ENCODE measurements at places on chromosomes 11 and 22.

- no peak for DNase-seq
These were observed 206.9 kb upstream of the TMEM45B start for GRCh38 chr11:129608711-129609110.

GRCh38 chr22:41799486-41800347, 762 bp upstream of the CCDC134 start:
- no peak for DNase-seq

DNA sequence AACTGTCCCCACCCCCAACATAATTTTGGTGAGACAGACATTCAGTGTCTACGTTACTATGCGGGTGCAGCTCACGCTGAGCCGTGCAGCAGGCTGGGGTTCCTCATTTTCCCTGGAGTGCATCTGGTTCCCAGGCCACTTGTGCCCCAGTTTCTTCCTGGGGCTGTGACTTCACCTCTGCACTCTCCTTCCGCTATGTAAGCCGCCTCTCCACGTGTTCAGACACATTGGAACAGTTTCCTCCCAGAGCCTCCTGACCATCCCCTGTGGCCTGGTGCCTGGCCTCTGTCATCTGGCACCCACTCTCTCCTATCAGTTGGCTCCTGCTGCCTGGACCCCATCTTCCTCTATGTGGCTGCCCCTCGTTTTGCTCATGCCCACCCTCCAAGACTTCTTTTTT, 46.2 kb upstream of the A4GALT start:
- DNase-seq: no peak

GRCh38 chr11:87039371-87039770, 1.6 kb downstream of the TMEM135 start:
- no peak for DNase-seq

- DNase-seq: peak; percentile 6
These were observed 76.2 kb downstream of the SLC1A2 start for GRCh38 chr11:35343033-35343598.

DNA sequence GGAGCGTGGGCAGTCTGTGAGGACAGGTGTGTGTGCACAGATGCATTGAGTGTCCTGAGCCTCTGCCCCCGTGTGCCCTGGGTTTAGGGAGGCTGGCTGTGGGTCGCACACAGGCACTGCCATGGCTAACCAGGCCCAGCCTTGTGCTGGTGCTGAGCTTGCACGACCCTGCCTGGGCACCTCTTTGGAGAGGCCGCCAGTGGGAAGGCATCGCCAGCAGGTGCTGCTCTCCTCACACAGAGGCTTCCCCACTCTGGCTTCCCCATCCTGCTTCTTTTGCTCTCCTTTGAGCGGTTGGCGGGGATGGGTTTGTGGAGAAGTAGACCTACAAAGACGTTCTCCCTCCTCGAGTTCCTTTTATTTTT, 4.1 kb downstream of the WNT7B start:
- no peak for DNase-seq

DNA sequence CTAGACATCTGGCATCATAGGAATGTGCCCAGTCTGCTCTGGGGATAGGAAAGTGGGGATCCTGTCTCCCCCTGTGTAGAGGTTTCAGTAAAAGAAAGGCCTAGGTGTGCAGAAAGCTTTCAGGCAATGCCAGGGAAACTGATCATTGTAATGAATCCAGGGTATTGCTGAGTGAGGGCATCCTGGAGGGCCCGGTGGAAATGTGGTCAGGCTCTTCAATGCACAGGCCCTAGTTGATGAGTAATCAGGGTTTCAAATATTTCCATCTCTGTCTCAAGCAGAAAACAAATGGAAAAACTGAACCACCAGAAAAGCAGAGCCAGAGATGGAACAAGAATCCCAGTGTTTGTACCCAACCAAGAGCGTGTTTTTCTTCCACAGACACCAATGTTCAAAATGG, 2.0 kb downstream of the CD3E start:
- DNase-seq: no peak

DNA sequence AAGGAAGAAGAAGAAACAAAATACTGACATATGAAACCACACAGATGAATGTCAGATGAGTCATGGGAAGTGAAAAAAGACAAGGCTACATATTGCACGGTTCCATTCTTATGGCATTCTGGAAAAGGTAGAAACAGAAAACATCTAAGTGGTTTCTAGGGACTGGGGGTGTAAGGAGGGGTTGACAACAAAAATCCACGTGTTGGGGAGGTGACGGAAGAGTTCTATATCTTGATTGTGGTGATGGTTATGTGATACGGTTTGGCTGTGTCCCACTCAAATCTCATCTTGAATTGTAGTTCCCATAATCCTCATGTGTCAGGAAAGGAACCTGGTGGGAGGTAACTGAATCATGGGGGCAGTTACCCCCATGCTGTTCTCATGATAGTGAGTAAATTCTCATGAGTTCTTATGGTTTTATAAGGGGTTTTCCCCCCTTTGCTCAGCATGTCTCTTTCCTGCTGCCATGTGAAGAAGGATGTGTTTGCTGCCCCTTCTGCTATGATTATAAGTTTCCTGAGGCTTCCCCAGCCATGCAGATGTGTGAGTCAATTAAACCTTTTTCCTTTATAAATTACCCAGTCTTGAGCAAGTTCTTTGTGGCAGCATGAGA, 6.4 kb upstream of the ARFGAP3 start:
- no peak for DNase-seq

Measured in activated CD4-positive, CD25-positive, alpha-beta regulatory T cell (primary cell).